Colonic mucosa (tissue), 4 donors: ENCODE measurements at places on chromosomes 11 and 22. TPM values are rescaled to one million over a fixed set of nuclear protein-coding genes. Genes with fewer than 3 reads are reported as not detected.

The ANO9 gene
- total RNA-seq: 121 TPM

- H3K36me3 ChIP-seq: no peaks in the 10 kb centered on the region
- DNase-seq: no peak
- H3K27ac ChIP-seq: no peak overlapping the region
- no peaks in the 10 kb centered on the region for H3K27me3 ChIP-seq
Observed at GRCh38 chr11:32003335-32003734, 87.5 kb upstream of the RCN1 start.

DNA sequence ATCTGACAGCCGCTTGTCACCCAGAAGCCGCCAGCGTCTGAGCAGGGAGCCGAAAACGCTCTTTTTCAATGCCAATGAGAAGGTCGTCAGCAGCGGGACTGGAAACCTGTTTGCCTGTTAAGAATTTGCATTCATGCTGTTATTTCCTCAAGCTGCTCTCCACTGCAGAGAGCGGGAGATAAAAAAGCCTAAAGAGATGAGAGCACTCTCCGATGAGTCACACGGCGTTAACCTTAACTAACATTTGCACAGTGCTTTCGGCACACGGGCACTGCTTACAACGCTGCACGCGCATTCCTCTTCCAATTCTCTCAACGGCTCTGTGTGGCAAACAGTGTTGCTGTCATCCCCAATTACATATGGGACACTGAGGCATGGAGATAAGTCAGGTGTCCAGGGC, 40.0 kb upstream of the RTL6 start:
- H3K27me3 ChIP-seq: no peaks in the 10 kb centered on the region
- no peaks in the 10 kb centered on the region for H3K4me1 ChIP-seq
- no peak overlapping the region for H3K4me3 ChIP-seq
- no peaks in the 10 kb centered on the region for H3K36me3 ChIP-seq
- no peak for DNase-seq

GRCh38 chr11:117838901-117839300, 14.4 kb upstream of the FXYD2 start:
- H3K27me3 ChIP-seq: no peaks in the 10 kb centered on the region
- DNase-seq: no peak
- H3K4me1 ChIP-seq: no peaks in the 10 kb centered on the region
- H3K4me3 ChIP-seq: no peak overlapping the region
- no peaks in the 10 kb centered on the region for H3K36me3 ChIP-seq

DNA sequence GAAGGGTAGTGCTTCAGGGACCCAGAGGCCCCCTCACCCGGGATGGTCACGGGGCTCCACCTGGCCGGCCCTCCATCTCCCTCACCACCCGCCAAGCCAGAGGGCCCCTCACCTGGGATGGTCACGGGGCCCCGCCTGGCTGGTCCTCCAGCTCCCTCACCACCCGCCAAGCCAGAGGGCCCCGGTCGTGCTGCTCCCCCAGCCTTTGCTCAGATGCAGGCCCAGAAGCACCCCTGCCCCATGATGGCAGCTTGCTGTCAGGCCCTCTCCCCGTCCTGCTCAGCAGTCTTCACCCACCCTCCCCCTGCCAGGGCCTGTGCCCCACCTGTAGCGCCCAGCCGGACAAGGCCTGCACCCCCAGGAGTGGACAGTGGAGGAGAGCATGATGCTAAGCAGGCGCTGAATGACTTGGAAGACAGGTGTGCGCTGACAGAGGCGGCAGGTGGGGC, 7.3 kb downstream of the DENND6B start:
- no peaks in the 10 kb centered on the region for H3K36me3 ChIP-seq
- peaks cover 6% of the 10 kb centered on the region for H3K4me1 ChIP-seq
- H3K27me3 ChIP-seq: no peaks in the 10 kb centered on the region
- H3K27ac ChIP-seq: no peak overlapping the region
- H3K4me3 ChIP-seq: no peak overlapping the region
